ENCODE measurements at places on chromosomes 2 and 18.

DNA sequence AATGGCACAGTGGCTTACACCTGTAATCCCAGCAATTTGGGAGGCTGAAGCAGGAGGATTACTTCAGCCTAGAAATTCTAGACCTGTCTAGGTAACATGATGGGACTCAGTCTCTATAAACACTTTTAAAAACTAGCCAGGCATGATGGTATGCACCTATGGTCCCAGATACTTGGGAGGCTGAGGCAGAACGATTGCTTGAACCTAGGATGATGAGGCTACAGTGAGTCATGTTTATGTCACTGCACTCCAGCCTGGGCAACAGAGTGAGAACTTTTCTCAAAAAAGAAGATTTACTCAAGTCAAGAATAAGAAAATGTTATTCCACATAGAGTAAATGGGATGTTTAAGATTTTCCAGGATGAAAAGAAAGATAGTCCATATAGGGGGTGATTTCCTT is 158.6 kb downstream of the HNMT start:
- no peak for DNase-seq

GRCh38 chr2:127536707-127537541 is 1.4 kb downstream of the MYO7B start:
- DNase-seq: no peak

- DNase-seq: no peak
These were observed 18.1 kb upstream of the LOXHD1 start for GRCh38 chr18:46675112-46675511.

DNA sequence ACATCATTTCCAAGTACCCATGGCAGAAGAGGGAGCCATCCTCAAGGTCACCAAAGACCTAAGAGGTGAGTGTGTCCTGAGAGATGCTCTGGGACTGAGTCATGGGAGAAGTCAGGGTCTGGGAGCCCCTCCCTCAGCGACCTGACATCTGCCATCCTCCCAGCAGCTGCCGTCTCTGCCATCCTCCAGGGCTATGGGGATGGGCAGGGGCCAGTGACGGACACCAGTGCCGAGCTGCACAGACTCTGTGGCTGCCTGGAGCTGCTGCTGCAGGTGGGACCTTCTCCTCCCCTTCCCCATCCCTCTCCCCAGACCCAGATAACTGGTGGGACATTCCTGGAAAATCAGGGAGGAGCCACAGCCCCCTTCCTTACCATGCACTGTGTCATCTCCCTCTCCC is 1.5 kb downstream of the RUFY4 start:
- DNase-seq: no peak

DNA sequence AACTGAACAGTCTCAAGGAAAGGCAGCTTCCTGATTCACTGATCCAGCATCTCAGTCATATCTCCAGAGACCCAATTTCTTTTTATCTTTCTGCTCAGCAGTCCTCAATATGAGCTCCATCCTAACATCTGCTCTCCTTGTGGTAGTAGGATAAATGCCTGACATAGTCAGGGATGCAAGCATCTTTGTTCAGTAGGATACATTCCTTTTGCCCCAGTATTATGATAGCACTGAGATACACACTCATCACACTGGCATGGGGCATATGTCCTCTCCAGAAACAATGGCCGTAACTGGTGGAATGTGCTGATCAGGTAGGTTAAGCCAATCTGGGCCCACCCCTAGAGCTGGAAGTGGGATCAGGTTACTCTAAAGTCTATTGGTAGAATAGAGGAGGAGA is 207.2 kb downstream of the ETAA1 start:
- DNase-seq: no peak

GRCh38 chr2:179031731-179032408 is 18.1 kb downstream of the CCDC141 start:
- no peak for DNase-seq

- DNase-seq: no peak
These were observed 44.8 kb downstream of the KCMF1 start for GRCh38 chr2:85015653-85016360.

- DNase-seq: no peak
These were observed 67.2 kb downstream of the UGGT1 start for GRCh38 chr2:128158176-128158575.

DNA sequence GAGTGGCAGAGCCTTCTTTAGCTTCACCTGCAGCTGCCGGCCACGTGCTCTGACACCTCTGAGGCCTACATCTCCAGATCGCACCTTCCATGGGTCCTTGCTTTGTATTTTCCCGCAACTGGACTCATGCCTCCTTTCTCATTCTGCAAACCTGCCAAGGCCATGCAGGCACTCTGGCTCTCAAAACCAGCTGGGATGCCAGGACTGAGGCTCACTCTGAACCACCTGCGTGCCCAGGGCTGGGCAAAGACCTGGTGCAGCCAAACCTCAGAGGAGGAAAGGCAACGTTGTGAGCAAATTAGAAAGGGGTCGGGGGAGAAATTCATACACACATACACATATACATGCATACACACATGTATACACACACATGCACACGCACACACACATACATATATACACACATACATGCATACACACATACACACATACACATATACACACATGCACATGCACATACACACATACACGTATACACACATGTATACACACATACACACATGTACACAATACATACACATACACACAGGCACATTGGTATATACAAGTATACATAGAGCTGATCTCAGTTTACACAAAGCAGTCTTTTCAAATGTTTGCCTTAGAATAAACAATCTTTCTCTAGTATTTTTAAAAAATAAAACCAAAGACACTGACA is 125.2 kb downstream of the RTP5 start:
- DNase-seq: no peak

- no peak for DNase-seq
These were observed 108.1 kb upstream of the CD302 start for GRCh38 chr2:159905926-159906714.

DNA sequence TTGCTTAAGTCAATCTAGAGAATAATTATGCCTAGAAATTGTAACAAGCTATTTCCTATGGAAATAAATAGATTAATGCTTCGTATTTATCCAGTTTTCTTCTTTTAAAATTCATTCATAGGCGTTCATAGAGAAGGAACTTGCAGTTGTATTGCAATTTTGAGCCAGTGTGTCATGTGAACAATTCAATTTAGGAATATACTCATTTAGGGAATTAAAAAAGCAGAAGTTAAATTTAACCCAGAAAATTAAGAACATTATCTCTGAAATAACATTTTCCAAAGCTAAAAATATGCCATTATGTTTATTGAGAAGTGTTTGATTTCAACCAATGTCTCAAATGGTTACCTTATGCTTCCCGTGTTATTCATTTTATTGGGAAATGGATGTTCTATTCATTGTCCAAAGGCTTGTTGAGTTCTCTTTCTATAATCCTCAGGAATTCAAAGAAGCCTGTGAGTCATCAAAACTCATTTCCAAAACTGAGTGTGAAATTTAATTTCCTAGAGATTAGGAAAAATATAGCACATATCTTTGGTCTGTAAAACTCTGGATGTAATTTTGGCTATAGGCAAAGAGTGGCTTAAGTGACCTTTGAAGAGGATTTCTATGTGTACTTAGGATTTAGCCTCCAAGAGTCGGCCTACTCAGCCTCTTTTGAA is 99.7 kb downstream of the SLC8A1 start:
- no peak for DNase-seq

GRCh38 chr2:187468262-187468661 is 20.2 kb upstream of the CALCRL start:
- DNase-seq: no peak

DNA sequence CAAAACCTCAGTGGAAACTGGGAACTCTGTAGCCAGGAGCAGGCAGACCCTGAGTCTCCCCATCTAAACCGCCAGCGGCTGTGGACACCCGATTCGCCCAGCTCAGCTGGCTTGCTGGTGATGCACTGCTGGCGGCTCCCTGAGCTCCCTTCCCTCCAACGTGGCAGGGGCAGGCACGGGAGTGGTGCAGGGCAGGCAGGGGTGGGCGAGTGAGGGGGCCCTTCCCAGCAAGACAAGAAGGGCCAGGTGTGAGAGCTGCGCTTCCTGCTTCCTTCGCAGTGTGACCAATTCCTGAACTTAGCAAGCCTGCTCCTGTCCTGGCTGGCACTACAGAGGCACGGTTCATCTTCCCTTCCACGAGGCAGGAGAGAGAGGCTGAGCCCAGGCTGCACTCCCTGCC is 12.3 kb upstream of the SEMA4C start:
- no peak for DNase-seq

- DNase-seq: no peak
These were observed 39.1 kb downstream of the MRPS5 start for GRCh38 chr2:95082477-95082876.

DNA sequence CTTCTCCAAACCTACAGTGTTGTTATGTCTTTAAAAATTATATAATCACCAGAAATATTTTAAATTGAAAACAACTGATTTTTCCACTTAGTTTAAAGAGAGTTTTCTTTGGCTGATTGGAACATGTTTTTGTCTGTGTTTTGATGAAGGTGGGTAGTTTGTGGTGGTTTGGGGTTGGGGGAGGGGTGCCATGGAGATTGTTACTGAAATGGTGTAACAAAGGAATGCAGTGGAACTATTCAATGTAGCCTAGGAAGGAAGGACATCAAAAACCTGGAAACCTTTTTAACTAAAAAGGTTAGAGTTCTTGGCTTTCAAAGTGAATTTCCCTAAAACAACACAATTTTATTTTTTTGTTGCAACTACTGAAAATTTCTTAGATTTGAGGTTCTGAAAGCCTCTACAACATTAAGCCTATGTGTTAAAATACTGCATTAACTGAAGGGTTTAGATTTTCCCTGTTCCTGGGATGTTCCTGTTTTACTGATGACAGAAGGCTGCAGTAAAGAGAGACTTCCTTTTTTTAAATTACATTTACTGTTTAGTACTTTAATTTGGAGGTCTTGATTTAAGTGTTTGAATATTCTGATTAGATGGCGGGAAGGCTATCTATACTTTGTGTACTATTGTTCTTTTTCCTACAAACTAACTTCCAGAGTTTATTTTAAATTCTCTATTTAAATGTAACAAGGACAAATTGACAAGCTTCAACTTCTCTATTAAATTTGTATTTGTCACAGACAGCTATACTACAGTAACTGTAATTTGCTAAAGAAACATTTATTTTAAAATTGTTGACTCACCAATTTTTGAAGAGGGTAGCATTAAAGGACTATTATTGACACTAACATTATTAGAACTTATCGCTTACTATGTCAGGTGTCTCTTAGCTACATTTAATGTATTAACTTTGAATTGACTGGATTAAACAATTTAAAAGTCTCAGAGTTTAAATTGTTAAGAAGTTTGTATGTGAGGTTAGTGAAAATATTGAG is 87.7 kb downstream of the LIMS1 start:
- DNase-seq: no peak

DNA sequence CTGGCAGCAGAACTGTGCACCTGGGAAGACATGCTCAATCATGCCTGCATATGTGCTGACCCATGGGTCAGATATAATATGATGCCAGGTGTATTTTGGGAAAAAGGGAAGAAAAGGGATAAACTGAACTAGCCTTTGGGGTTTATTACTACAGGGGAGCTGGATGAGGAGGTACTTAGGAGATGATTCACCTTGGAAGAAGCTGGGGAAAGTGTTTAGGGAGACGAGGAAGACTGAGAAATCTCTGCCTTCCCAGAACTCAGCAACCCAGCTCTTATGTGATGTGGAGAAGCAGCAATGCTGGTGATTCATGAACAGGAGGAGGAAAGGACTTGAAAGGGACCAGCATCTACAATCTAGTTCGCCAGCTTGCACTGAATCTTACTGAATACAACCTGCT is 110.2 kb downstream of the BARD1 start:
- DNase-seq: no peak

DNA sequence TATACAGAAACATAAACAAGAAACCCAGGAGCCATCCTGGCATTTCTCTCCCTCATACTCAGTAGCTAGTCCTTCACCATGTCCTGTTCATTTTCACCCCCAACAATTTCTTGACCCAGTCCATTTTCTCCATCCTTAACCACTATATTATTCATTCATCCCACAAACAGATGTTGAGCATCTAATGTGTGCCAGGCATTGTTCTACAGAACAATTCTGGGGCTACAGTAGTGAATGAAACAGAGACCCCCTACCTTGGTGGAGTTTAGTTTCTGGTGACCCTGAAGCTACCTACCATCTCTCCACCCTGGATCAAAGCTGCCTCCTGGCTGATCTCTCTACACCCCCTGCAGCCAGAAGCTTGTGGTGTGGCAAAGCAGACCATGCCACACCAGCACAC is 27.5 kb upstream of the BZW1 start:
- no peak for DNase-seq

DNA sequence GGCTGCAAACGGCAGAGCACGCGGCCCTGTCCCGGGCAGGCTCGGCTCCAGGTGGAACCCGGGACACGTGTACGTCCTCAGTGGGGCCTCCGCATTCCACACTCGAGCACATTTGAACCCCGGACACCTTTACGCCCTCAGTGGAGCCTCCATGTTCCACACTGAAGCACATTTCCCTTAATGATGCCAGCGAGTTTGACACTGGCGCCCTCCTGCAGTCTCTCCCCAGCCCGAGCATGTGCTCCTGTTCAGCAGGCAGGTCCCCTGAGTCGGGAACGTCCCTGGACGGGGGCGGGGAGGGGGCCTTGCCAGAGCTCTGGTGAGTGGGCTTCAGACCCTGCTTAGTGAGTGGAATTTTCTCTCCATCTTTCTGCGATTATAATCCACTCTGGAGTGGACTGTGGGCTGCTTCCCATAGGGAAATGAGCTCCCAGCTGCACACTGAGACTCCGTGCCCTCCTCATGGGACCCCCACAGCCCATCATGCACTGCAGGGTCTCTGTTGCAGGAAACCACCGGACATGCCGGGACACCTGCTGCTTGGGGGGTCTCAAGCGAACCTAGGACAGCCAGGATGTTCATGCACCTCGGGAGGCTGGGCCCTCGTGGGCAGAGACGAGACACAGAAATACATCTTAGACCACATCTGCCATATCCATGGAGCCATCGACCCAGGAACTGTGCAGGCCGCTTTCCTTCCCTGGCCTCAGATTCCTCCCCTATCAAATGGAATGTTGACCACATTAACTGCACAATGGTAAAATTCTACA is 70.3 kb upstream of the SNTG2 start:
- no peak for DNase-seq

DNA sequence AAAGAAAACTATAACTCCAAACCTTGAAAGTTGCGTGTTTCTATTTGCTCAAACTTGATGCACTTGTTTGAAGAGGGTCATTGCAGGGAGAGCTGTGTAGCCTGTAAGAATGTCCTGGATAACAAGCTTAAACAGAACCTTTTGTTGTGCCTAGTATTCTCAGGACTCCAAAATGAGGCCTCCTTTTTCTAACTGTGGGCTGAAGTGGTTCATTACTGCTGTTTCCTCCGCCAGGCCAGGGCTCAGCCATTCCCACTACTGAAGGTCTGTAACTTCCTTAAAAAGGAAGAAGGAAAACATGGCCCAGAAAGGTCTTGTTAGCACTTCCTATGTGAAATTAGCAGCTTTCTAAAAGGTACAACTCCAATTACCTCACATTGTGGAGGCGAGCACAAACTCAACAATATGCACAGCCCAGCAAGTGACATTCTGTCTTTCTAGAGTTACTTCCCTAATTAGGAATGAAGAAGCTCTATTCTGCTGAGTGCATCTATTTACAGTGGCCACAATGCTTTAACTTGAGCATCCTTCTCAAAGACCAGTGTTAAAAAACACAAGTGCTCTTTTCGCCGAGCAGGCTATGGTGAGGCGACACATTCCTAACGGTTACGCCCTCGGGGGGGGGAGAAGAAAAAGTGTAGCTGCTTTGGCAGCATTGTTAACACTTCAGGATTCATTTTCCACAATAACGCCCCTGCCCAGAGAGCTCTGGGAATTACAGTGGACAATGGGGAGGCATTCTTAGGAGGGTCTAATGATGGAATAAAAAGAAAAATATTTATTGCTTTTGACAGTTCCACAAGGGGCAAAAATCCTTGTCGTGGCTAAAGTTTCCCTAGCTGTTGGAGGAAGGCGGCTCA is 136.9 kb upstream of the SIX3 start:
- no peak for DNase-seq
